ENCODE measurements at places on chromosomes 2 and 18.

DNA sequence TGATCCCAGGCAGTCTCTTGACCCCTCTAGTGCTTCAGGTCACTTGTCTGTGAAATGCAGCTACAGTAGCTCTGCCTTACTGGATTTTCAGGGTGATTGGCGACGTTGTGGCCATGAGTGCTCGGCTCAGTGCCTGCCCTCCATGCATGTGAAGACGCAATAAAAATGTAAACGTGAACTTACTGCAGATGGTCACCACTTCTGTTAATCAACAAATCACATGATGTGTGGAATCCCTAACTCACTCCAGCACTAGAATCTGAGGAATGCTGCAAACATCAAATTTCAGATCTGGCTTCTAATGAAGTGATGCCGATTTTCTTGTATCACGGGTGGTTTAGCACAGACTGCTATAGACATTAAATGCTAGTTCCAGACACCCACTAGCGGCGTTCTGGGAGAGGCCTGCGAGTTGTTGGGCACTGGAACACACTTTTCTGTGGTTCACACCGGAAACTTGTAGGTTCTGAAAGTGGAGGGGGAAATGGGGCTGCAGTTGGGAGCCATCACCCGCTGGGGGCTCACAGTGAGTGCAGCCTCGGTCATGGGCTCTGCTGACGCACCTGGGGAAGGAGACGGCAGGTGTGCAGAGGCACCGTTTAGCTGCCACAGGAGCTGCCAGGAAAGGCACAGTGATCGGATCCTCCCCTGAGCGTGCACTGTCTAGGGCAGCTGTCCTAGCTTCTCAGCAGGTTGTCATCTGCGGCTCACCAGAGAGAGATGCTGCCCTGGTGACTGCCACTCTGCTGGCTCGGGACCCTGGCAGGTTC lies 6.5 kb downstream of the CNDP1 start:
- DNase-seq: no peak

- DNase-seq: no peak
Observed at GRCh38 chr2:76478266-76479035, 767.7 kb upstream of the GCFC2 start.

GRCh38 chr18:26487437-26487836 lies 60.9 kb downstream of the KCTD1 start:
- no peak for DNase-seq

DNA sequence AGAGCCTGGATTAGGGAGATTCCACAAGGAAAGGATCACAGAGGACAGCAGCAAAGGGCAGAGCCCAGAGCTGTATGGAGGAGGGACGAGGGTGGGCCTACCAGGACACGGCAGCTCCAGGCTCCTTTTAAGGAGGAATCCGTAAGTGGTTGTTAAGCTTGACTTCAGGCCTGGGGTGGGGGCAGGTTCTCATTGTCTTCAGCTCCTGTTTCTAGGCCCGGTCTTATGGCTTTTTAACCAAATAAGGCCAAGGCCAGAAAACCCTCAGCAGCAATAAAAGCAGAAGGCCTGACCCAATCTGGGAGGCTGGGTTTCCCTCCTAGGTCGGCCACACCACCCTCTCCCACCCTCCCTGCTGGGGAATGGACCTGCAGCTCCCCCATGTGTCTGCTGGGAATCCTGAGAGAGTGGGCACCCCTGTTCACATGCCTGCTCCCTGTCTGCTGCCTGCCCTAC lies 111.2 kb downstream of the PLB1 start:
- DNase-seq: no peak

GRCh38 chr2:212970132-212970531 lies 181.3 kb downstream of the IKZF2 start:
- no peak for DNase-seq

GRCh38 chr2:45190481-45190942 lies 181.3 kb upstream of the SIX2 start:
- no peak for DNase-seq

Measured in stimulated activated CD8-positive, alpha-beta memory T cell treated with anti-CD3 and anti-CD28 coated beads, Interleukin-15, amount 100 ng/mL, for 24 hours (primary cell).